ENCODE measurements at places on chromosomes 7 and 10.

DNA sequence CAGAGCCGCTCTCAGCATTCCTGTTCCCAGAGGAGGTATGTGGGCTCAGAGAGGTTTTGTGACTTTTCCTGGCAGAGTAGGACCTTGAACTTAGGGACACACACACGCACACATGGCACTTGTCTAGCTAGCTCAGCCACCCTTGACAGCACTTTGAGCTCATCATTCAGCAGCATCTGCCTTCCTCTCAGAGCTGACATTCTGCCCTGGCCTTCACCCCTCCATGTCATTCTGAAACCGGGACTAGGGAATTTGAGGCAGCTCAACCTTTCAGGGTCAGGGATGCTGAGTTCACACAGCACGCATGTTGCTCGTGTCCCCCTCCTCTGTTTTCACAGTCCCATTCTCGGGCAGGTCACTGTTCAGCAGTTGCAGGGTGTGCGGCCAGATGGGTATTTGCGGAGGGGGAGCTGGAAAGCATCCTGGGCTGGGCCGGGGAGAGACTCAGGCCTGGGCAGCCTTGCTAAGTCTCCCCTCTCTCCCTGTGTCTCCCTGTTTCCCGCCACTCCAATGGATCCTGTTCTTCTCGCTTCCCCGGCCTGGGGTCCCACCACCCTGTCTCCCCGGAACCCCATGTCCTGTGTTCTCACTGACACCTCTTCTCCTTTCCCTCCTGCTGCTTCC is 78.0 kb downstream of the COL13A1 start:
- DNase-seq: no peak

DNA sequence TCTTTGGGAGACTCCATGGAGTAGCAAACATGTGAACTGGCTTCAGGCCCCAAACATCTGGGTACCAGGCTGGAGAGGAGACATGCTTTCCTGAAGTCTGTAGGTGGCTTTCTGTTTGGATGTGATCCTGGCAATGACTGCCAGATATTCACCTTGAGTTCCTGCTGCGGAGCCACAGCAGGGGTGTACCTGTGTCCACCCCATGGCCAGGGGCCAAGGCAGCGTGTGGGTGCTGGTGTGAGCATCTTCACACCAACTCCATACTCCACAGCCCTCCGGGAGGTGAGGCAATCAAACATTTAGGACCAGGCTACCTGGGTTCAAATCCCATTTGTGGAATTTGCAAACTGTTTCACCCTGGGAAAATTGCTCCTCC is 113.0 kb downstream of the ADCY1 start:
- DNase-seq: no peak

DNA sequence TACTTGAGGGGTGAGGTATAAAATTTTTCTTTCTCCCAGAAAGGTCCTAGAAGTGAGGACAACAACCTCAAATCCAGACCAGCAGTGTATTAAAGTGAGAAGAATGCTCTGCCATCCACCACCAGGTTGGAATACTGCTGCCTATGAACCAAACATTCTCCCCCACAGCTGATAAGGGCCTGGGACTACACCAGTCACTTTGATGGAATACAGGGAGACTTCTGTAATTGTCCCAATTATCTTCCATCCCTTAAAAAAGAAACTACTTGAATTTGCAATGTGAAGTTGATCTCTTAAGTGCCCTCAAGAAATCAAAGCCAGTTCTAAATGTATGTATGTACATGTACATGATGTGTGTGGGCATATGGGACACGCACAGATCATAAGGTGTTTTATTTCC is 3.0 kb downstream of the TBX20 start:
- DNase-seq: no peak

DNA sequence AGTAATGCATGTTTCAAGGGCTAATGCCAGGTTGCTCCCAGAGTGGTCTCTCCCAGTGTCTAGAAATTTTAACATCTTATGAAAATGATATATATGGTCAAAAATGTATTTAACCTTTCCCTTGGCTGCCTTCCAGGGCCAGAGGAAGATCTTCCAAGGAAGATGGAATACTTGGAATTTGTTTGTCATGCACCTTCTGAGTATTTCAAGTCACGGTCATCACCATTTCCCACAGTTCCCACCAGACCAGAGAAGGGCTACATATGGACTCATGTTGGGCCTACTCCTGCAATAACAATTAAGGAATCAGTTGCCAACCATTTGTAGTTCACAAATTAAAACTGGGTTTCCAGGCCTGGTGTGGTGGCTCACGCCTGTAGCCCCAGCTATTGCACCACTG is 9.0 kb downstream of the GATAD1 start:
- no peak for DNase-seq

DNA sequence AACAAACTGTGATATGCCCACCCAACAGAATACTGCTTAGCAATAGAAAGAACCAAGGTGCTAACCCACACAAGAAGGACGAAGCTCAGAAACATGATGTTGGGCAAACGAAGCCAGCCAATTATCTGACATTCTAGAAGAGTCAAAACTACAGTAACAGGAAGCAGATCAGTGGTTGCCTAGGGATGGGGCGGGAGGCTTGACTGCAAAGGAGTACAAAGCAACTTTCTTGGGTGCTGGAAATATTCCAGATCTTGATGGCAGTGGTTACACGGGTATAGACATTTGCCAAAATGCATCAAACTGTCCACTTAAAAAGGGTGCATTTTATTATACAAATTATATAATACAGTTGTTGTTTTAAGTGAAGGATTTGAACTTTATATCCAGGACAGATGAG is 41.1 kb upstream of the RET start:
- no peak for DNase-seq

DNA sequence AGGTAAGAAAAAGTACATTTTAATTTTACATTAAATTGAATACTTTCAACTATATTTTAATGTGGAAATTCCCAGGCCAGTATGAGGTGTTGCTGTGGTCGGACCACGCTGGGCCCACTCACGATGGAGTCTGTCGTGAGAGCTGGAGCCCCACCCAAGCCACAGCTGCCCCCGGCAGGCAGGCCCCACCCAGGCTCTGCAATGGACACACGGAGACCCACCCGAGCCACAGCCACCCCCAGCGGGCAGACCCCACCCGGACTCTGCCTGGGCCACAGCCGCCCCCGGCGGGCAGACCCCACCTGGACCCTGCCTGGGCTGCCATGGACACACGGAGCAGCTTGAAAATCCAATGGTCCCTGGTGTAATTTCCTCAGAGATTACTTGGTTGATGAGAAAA is 141.3 kb downstream of the PTPRN2 start:
- DNase-seq: no peak

DNA sequence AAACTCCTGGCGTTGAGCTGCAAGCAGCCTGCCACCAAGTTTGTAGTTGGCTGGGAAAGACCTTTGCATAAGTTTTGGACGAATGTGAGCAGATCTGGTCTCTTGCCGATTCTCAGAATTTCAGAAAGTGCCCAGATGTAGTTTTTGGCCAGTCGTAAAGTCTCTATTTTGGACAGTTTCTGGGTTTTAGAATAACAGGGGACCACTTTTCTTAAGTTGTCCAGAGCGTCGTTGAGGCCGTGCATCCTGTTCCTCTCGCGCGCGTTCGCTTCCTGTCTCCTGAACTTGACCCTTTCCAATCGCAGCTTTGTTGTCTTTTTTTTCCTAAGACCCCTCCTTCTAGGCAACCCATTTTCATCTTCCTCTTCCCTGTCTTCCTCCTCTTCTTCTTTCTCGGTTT is 1.8 kb downstream of the NEUROD6 start:
- no peak for DNase-seq

- no peak for DNase-seq
These were observed 53.9 kb upstream of the CAV2 start for GRCh38 chr7:116445447-116446211.

GRCh38 chr7:11642276-11642675 is 189.7 kb downstream of the THSD7A start:
- DNase-seq: no peak

DNA sequence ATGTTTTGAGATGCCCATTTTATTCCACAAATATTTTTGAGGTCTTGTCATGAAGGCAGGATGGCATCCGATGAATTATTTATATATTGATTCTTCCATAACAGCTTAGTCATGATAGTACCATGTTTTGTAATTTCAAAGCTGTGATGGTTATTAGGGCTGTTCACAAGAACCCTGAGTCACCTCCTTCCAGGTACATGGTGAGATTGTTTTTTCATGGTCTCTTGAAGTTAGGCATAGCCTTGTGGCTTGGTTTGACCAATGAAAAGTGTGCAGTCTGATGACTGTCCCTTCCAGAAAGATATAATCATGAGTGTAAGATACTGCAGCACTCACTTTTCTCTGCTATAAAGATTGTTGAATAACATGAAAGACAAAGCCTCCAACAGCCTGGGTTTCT is 274.8 kb downstream of the FGFR2 start:
- DNase-seq: peak; percentile 36

DNA sequence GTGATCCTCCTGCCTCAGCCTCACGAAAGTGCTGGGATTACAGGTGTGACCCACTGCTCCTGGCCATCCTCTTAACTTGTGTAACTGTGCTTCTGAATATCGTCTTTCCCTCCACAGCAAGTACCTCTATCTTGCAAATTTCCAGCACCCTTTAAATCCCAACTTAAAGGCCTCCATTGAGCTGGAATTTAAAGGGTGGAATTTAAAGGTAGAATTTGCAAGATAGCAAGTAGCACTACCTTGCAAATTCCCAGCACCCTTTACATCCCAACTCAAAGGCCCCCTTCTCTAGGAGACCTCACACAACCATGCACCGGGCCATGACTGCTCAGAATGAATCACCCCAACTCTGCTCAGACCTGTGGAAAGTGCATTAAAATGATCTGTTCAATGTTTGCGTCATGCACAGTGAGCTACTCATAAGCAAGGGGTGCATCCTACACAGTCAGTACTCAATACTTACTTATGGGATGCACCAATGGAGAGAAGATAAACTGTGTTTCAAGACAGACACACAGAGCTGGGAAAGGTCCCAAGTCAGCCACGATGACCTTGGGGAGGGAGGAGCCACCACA is 17.8 kb upstream of the SDK1 start:
- peak; percentile 14 for DNase-seq

GRCh38 chr7:155861480-155861868 is 49.2 kb upstream of the SHH start:
- DNase-seq: no peak

DNA sequence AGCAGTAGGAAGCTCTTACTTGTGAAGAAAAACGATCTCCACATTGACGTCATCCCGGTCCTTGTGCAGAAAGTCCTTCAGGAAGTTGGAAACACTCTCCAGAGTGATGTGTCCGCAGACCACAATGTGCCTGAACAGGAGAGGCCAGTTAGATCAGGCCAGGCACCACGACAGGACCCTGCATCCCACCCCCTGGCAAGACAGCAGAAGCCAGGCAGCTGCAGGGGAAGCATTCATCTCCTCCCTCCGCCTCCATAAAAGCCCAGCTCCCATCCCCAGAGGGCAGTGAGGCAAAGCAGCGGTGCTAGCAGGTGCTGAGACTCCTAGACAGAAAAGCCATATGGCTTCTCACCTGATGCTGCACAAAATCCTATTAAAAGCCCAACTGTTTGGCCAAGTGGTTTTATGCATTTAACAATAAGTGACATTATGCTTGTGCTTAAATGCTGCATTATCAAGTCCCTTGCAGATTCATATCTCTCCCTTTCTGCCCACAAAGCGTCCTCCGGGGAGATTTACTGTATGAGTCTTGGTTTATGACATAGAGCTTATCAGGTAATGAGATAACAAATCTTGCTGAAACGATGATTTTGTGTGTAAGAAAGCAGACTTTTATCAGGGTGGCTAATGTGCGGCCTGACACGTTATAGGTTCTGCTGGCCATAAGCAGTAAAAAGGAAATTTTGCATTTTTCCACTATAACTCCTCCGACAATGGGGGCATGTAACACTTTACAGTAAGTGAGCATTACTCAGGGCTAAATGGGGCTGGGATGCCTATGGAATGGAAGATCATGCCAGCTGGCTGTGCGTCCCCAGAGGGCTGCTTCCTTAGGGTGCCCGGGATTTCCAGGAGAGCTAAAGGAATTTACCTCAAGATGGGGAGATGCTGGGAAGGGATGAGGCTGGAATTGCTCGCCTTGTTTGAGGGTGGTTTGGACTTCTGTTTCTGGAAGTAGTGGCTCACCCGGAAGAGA is 546.9 kb downstream of the KCNMA1 start:
- DNase-seq: no peak

- DNase-seq: no peak
These were observed 69.9 kb upstream of the NKX6-2 start for GRCh38 chr10:132855889-132856288.

All from MCF 10A (cell line).